CD4-positive, CD25-positive, alpha-beta regulatory T cell (primary cell): ENCODE measurements at places on chromosomes 1 and 21.

DNA sequence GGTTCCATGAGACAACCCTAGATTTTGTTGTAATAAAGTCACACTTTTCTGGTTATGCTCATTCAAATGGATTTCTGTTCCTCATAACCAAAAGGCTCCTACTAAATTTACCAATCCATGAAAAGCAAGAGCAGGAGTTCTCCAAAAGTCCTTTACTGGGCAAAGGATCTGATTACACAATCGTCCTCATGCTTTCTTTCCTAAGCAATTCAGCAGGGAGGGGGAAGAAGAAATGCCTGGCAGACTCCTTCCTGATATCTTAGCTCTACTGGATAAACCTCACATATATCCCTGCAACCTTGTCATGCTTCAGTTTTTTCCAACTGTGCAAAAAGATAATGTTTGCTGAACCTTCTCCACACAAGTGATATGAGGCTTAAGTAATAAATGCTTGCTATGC, 67.6 kb upstream of the GUCA2B start:
- no peak for DNase-seq

GRCh38 chr1:26278303-26278702, 1.6 kb upstream of the SH3BGRL3 start:
- DNase-seq, result no peak

DNA sequence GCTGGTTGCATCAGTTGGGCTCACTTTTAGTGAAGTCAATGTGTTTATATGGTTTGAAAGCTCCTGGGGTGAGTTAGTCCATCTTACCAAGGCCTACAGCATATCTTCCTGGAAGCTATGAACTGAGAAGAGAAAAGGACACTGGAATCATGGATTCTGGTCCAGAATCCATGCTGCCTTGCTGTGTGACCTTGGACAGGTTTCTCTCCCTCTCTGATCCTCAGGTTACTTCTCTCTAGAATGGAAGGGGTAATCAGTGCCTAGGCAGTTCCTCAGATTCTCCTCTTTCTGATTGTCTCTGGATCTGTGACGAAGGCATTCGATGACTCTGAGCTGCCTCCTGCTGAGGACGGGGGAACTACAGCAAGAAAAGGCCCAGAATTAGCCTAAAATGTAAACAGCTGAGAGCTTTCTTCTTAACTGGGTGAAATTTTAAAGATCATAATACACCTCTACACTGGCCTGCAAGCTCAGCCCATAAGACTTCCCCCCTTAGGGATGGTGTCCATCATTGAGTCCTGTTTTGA, 425.0 kb upstream of the VAMP3 start:
- no peak for DNase-seq

- DNase-seq, result no peak
These were observed 13.0 kb upstream of the COL18A1 start for GRCh38 chr21:45391743-45392572.

DNA sequence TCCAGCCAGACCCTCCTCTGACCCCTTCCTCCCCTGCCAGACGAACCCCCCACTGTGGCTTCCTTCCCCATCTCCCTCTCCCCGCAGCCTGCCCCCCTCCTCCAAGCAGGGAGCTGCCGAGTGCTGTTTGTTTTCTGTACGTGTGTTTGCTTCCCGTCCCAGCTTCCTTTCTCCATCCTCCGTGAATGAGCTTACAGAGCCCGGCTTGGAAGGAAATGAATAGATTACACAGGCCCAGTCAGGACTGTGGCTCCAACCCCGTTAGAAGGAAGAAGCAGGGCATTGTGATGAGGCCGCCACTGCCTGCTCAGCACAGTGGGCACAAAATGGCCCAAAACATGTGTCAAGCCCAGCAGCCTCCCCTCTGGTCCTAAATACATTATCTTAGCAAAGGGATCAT, 123.2 kb downstream of the IGSF21 start:
- DNase-seq, result no peak

DNA sequence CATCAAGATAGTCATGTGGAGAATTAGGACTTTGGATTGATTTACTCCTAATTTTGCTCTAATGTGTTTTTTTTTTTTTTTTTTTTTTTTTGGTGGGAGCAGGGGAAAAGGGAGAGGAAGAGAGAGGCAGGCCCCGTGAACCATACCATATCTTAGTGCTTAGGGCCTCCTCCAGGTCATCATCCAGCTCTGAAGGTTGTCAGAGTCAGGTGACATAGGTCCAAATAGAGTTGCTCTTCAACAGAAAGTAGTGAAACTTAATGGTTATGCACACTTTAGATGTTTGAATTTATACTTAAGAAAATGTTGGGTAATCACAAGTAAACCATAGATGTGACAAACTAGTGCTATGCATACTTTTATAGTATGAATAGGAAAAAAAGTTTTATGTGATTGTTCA, 32.2 kb downstream of the CXADR start:
- no peak for DNase-seq

DNA sequence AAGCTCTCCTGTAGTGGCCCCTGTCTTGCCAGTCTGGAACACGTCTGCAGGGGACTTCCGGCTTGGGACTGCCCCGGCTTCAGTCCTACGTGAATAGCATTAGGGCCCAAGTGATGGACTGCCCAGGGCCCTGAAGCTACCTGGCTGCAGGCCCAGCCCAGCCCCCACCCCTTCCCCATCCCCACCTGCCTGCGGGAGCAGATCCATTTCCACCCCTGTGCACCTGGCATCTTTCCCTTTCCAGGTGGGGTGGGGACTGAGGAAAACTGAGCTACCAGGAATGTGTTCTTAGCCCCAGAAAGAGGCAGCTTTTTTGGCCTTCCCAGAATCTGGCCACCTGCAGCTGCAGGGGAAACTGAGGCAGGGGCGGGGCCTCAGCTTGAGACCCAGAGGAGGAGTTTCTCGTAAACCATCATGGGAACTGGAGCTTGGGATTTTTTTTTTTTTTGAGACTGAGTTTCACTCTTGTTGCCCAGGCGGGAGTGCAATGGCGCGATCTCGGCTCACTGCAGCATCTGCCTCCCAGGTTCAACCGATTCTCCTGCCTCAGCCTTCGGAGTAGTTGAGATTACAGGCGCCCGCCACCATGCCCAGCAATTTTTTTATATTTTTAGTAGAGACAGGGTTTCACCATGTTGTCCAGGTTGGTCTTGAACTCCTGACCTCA, 3.2 kb downstream of the EDN2 start:
- no peak for DNase-seq

- DNase-seq, result no peak
These were observed 79.5 kb upstream of the SLC45A1 start for GRCh38 chr1:8238141-8239038.

DNA sequence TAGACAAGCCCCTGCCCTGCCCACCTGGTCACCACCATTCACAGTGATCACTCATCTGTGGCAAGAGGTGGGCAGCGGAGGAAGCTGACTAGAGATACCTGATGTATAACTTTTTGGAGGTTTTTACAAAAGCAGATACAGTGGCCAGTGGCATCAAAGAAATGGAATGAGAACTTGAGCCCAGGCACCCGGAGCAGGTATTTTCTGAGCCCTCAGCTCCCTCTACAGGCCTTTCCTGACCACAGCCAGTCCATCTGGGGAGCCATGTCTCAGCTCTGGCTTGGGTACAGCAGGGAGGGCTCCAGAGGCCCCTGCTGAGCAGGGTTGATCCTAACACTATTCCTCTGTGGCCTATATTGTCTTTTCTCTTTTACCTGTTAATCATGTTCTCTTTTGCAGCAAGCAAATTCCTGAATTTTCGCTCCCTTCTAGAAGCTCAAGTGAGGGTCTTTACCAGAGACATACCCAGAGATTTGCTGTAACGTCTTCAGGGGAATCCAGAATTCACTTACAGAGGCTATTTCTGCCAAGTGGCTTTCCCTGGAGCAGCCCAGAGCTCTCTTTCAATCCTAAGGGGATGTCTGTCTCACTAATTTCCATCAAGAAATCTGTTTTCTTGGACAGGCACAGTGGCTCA, 27.3 kb downstream of the GPR157 start:
- DNase-seq, result no peak

DNA sequence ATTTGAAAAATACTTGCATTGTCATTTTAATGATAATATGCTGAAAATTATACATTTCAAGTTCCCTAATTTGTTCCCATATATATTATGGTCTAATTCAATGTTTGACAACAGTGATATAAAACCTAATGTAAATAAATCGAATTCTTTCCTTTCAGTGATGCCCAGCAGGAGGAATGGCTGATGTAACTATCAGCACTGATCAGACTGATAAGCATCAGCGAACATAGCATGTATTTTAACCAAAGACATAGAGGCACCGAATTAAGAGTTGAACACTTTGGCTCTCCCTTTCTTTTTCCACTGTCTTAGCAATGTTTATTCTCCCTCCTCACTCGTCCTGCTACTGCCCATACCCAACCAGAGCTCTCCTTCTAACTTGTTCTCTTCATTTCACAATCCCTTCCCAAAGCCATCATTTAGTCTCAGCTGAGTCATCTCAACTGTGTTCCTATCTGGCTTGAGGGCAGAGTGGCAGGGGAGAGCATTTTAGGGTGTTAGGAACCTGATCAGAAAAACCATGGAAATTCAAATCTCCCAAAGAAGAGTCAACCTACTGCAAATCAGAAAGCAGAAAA, 58.8 kb upstream of the C1orf115 start:
- no peak for DNase-seq

DNA sequence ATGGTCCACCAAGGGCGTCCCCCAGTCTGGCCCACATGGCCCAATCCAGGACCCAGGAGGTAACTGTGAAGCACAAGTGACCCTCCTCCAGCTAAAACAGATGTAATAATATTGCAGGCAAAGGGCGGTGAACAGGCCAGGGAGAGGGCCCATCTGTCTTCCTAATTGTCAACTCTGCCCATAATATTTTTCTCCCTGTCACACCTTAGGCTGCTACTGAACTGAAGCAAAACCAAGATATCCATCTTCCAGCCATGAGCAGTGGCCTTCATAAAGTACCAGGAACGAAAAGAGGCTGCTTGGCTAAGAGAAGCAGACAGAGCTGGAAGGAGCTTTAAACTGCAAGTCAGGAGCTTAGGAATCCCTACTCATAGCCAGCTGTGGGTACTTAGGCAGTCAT, 3.1 kb downstream of the KANK4 start:
- DNase-seq, result no peak

DNA sequence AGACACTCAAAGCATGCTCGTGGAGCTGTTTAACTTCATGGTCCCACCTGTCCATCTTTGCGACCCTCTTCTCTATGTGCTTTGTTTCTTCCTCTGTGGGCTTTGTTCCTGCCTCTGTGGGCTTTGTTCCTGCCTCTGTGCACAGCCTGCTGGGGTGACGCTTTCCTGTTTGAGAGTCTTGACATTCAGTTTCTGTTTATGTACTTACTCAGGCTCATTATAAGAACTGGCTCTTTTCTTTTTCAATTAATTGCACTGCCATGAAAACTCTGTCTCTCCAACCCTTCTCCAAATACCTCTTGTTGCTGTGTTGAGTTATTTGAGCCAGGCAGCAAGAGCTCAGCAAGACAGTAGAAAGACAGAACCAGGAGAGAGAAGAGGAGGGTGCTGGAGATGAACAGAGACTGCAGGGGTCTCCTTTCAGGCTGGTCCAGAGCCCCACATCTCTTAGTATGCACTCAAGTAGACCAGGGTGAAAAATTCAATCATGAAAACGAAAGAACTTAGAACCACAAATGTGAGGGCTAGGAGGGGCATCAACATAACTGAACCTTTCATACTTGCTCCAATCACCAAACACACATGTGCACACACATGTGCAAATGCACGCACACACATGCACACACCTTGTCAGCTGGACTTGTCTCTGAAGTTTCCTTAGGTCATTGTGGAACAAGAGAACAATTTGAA, 88.3 kb upstream of the SGIP1 start:
- peak; percentile 87 for DNase-seq

DNA sequence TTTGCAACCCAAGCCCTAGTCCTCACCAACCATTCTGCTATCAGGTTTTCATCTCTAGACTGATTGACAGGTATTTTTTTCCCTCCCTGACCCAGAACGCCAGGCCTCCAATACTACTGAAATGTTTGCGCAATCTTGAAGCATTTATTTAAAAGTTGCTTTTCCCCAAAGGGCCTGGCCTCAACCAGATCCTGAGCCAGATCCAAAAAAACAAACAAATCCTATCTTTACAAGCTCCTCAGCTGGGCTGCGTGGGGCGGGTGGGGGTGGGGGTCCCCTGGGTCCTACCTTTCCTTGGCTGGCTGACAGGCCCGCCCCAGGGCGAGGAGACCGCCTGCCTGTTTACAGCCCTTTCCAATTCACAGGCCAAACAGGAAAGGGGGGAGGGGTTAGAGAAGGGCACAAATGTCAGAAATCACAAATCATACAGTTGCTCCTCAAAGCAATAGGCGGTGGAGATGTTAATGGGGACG, 98.8 kb downstream of the FOXD2 start:
- DNase-seq, result no peak

GRCh38 chr1:106995970-106996369, 60.5 kb upstream of the PRMT6 start:
- no peak for DNase-seq
